ENCODE measurements at places on chromosomes 4 and X.

DNA sequence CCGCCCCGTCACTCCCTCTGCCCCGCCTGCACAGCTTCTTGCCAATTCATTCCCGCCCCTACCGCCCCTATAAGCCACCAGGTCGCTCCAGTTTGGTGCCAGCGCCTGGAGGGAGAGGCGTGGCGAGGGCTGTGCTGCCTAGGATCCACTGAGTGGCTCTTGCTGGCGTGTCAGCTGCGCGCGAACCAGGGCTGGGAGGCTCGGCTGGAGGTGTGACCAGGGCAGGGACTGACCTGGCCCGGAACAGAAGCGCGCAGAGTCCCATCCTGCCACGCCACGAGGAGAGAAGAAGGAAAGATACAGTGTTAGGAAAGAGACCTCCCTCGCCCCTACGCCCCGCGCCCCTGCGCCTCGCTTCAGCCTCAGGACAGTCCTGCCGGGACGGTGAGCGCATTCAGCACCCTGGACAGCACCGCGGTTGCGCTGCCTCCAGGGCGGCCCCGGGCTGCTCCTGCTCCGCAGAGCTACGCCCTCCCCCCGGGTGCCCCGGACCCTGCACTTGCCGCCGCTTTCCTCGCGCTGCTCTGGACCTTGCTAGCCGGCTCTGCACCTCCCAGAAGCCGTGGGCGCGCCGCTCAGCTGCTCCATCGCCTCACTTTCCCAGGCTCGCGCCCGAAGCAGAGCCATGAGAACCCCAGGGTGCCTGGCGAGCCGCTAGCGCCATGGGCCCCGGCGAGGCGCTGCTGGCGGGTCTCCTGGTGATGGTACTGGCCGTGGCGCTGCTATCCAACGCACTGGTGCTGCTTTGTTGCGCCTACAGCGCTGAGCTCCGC, at the start of gene GPR78:
Gene GPR78 (plus strand): TSS at position 72 of the 773 bp plus-strand sequence. CDS start 591 bp downstream, at position 663.
- no peak for DNase-seq

- DNase-seq, result no peak
Measured at GRCh38 chr4:3013839-3014350, 50.5 kb downstream of the GRK4 start.

- no peak for DNase-seq
Measured at GRCh38 chrX:1025413-1025812, 187.0 kb downstream of the CRLF2 start.

DNA sequence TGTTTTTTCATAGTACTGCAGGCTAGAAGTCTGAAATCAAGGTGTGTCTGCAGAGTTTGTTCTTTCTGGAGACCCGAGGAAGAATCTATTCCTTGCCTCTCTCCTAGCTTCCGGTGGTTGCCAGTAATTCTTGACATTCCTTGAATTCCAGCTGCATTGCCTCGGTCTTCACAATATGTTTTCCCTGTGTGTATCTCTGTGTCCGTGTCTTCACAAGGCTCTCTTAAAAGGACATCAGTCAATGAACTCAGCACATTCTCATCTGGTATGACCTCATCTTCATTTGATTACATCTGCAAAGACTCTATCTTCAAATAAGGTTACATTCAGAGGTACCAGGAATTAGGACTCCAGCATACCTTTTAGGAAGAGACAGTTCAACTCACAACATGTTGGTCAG, 163.4 kb downstream of the BANK1 start:
- DNase-seq, result no peak

GRCh38 chr4:55838356-55838755, 15.1 kb upstream of the EXOC1 start:
- DNase-seq, result no peak

GRCh38 chr4:40178672-40179071, 18.2 kb upstream of the RHOH start:
- DNase-seq, result no peak

- no peak for DNase-seq
Measured at GRCh38 chrX:39205467-39205866, 404.2 kb downstream of the MID1IP1 start.

GRCh38 chr4:140515423-140515822, 8.5 kb upstream of the ELMOD2 start:
- no peak for DNase-seq

GRCh38 chr4:38163216-38164006, 203.2 kb downstream of the PTTG2 start:
- no peak for DNase-seq

DNA sequence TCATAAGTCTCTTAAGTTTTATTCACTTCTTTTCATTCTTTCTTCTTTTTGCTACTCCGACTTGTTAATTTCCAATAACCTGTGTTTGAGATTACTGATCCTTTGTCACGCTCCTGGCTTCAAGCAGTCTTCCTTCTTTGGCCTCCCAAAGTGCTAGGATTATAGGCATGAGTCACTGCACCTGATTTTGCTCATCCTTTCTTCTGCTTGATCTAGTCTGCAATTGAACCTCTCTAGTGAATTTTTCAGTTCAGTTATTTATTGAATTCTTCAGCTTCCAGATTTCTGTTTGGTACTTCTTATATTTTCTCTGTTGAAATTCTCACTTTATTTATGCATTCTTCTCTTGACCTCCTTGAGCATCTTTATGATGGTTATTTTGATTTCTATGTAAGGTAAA, 38.6 kb upstream of the SYTL5 start:
- DNase-seq, result no peak

DNA sequence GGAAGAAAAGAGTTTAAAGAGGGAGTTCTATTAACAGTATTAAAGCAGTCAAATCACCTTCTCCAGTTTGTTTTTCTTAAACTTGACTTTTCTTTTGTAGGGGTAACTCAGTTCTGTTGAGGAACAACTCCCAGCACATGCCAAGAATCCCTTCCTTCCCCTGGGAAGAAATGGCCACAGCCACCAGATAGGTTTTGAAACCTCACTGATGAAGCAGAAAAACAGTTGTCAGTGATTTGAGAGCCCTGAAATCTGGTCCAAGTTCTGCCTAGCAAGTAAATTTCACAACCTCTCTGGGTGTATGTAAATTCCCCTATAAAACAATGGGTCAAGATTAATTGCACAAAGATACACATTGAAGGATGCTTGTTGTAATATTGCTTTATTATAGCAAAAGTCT, 167.1 kb downstream of the DHX15 start:
- DNase-seq, result no peak

- DNase-seq, result no peak
Measured at GRCh38 chrX:112678831-112679230, 907 bp downstream of the LHFPL1 start.

DNA sequence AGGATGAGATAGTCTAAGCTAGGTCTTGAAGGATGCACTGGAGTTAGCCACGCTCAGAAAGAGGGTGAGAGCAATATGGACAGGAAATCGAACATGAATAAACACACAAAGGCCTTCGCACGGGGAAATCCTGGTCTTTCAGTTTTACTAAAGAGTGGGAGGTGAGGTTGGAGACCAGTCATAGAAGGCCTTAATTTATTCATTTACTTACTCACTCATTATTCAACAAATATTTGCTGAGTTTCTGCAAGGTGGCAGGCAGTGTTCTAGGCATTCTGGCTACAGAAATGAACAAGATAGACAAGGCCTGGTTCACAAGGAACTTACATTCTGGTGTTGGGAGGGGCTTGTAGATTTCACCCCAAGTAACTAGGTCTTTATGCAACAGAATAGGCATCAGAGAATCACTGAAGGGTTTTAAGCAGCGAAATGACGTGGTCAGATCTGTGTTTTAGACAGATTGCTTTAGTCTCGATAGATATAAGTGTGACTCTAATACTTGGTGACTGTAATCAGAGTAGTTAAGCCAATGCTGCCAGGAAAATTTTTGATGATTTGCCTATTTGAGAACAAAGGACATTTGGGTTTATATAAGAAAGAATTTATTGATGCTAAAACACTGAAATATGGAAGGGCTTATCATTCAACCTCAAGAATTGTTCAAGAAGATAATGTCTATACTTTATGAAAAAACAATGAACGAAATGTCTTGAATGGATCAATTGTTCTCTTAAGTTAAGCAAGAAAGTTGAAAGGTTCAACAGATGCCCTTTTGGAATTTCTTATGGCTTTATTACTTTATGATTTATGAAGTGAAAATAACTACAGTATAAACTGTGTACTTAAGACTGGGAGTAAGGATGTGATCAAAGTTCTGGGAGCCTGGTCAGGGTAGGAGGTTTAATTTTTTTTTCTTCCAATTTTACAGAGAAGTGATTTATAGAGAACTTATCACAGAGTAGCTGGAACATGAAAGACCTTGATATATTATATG, 184.4 kb upstream of the CASK start:
- no peak for DNase-seq

GRCh38 chr4:143554728-143555597, 41.5 kb downstream of the SMARCA5 start:
- no peak for DNase-seq

GRCh38 chr4:183284965-183285364, 35.1 kb downstream of the CLDN22 start:
- no peak for DNase-seq

DNA sequence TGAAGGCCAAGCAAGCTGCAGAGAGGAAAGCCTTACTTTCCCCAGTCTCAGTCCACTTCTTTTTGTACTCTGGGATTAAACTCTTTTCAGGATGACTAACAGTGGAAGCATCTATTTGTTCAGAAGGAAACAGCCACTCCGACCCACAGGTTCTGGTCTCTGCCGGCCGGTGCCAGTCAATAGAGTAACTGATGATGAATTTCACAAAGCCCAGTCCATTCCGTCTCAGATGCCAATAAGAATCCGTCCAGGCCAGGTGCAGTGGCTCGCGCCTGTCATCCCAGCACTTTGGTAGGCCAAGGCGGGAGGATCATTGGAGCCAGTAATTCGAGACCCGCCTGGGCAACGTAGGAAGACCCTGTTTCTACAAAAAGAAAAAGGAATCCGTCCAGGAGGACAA, 58.5 kb upstream of the HELT start:
- no peak for DNase-seq

- DNase-seq, result no peak
Measured at GRCh38 chr4:19739101-19739651, 512.5 kb upstream of the SLIT2 start.

- no peak for DNase-seq
Measured at GRCh38 chrX:102959471-102959870, 22.4 kb downstream of the RAB40AL start.

DNA sequence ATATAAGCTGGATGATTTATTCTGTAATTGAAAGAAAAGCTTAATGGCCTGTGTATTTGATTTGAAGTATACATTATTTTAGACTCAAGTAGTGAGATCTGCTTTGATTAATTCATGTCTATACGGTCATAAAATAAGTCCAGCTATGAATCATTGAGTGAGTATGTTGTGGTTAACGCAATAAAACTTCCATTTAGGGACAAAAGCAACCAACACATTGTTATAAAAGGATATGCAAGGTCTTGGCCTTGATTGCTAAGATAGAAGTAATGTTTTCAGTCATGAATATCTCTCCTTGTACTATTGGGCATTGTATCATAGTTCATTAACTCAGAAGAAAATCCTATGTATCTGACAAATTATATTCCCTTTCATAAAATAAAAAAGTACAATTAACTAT, 162.1 kb downstream of the EPHA5 start:
- no peak for DNase-seq

DNA sequence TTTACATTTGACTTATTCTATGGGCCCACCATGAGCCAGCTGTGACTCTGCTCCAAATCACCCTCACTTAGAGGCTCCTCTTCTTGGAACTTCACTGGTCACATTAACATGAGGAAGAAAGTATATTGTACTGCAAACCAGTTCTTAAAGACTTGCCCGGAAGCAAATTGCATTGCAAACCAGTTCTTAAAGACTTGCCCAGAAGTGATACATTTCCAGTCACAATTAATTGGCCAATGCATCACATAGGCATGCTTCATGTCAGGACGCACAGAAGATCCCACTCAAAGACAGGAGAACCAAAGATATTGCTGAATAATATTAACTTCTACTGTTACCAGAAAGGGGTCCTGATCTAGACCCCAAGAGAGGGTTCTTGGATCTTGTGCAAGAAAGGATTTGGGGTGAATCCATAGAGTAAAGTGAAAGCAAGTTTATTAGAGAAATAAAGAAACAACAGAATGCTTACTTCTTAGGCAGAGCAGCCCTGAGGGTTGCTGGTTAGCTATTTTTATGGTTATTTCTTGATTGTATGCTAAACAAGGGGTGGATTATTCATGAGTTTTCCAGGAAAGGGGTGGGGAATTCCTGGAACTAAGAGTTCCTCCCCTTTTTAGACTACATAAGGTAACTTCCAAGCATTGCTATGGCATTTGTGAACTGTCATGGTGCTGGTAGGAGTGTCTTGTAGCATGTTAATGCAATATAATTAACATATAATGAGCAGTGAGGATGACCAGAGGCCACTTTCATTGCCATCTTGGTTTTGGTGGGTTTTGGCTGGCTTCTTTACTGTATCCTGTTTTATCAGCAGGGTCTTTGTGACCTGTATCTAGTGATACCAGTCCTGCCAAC, 54.6 kb upstream of the HCCS start:
- DNase-seq, result no peak

DNA sequence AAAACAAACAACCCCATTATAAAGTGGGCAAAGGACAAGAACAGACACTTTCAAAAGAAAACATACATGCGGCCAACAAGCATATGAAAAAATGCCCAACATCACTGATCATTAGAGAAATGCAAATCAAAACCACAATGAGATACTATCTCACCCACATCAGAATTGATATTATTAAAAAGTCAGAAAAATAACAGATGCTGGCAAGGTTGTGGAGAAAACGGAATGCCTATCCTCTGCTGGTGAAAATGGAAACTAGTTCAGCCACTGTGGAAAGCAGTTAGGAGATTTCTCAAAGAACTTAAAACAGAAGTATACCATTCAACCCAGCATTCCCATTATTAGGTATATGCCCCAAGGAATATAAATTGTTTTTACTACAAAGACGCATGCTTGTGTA, 112.5 kb downstream of the JADE1 start:
- no peak for DNase-seq

- DNase-seq, result no peak
Measured at GRCh38 chrX:153440556-153441135, 5.2 kb downstream of the TREX2 start.

DNA sequence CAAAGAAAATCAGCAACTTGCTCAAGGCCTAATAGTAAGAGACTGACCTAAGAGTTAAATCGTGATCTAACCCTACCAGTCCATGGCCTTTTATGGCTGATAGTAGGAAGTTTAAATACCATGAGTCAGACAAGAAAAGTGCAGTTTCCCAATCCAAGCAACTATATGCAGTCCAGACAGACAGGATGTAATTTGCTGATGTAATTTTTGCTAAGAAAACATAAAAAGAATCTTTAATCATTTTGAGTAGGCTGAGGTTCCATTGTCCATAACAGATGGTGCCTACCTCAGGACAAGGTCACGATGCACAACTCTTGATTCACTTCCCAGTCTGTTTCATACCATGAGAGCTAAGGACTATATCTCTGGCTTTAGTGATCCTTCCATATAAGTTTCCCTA, 317.5 kb upstream of the GRIA3 start:
- DNase-seq, result no peak

GRCh38 chr4:96035727-96036126, 195.8 kb downstream of the PDHA2 start:
- no peak for DNase-seq

- no peak for DNase-seq
Measured at GRCh38 chr4:3521621-3522325, 10.4 kb downstream of the LRPAP1 start.
